Activated CD4-positive, alpha-beta T cell treated with anti-CD3 and anti-CD28 coated beads for 1 hour (primary cell): ENCODE measurements at places on chromosomes 6 and 20.

GRCh38 chr6:31758281-31758680 is 4.2 kb upstream of the SAPCD1 start:
- no peak for DNase-seq

GRCh38 chr20:51354769-51355319 is 187.7 kb downstream of the NFATC2 start:
- no peak for DNase-seq

GRCh38 chr6:39617520-39617919 is 107.7 kb downstream of the KIF6 start:
- no peak for DNase-seq

GRCh38 chr6:35034411-35035191 is 106.5 kb downstream of the TCP11 start:
- no peak for DNase-seq

- no peak for DNase-seq
Observed at GRCh38 chr20:58001381-58001780, 227.1 kb downstream of the ANKRD60 start.

DNA sequence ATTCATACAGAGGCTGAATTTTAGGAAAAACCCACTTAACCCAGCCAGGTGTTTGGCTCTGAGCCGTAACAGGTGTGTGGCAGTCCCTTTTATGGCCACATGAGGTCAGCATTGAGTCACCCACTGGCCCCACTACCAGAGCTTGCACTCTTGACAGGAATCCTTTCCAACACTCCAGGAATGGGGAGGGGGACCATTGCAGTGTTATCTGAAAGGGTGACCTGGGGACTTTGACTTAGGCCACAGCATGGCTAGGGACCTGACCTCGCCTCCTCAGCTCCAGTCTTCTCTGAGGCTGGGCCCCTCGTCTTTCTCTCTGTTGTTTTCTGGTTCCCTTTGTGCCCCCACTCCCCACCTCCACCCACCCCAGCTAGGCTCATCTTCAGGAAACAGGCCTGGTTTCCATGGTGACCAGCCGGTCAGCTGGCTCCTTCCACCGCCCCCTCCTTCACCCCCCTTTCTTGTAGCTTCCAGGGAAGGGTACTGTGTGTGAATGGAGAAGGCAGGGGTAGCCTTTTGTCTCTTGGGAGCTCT is 2.1 kb upstream of the TMEM151B start:
- peak; percentile 46 for DNase-seq

DNA sequence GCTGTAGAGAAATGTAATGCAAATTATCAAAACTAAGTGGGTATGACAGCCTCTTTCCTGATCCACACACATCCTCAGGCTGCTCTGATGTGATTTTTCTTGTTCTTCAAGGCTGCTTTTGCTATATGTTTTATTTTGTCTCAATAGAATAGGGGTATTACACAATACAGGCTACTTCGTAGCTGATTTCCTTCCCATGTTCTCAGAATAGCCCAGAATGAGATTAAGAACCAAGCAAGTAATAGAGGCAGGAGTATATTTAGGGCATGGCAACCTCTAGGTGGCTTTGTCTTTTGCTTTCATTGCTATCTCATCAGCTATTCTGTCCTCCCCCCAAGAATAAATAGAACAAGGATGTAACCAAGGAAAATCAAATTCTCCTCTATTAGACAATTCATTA is 241.8 kb downstream of the ALDH8A1 start:
- no peak for DNase-seq

- no peak for DNase-seq
Observed at GRCh38 chr20:54014293-54014926, 56.0 kb downstream of the BCAS1 start.

- DNase-seq, result no peak
Observed at GRCh38 chr6:140108167-140108566, 733.7 kb upstream of the CITED2 start.

- DNase-seq, result no peak
Observed at GRCh38 chr6:27248783-27249182, 1.3 kb downstream of the PRSS16 start.

GRCh38 chr20:10271494-10272219 is 53.0 kb downstream of the SNAP25 start:
- no peak for DNase-seq
